ENCODE measurements at places on chromosomes 2 and 18.

GRCh38 chr2:217510771-217511291 lies 492.0 kb downstream of the TNS1 start:
- DNase-seq = no peak

GRCh38 chr2:228767196-228767595 lies 503.9 kb downstream of the PID1 start:
- no peak for DNase-seq

- no peak for DNase-seq
Observed at GRCh38 chr2:98505971-98506664, 61.5 kb downstream of the INPP4A start.

DNA sequence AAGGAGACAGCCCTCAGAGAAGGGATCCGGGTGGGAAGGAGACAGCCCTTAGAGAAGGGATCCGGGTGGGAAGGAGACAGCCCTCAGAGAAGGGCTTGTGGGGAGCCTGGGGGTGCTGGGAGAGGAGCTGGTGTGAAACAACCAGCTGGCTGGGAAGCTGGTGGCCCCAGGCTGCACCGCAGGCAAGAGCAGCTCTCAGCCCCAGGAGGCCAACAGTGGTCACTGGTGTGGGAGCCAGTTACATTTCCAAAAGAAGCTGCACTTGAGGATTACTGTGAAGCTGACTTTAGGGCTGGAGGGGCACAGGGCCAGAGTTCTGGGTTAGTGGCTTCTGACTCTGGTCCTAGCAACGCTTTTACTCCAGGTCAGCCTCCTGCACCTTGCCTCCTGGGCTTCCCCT lies 3.3 kb downstream of the HES6 start:
- no peak for DNase-seq

- no peak for DNase-seq
Observed at GRCh38 chr2:200310545-200310971, 4.1 kb downstream of the SPATS2L start.

DNA sequence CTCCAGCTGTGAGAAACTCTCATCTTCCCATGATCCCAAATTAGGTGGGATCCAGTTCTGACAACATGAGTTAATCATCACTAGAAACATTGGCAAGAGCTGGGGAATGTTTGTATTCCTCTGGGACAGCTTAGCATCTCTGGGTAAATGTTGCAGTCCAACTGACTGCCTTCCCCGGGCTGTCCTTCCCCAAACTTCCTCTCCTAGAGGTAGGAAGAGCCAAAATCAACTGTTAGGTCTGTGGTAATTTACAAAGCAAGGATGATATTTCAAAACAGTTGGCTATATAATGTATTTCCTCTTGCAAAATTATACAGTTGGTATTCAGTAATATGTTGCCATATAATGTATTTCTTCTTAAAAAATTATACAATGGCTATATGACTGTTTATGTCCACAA lies 148.5 kb downstream of the MGAT5 start:
- DNase-seq = no peak

DNA sequence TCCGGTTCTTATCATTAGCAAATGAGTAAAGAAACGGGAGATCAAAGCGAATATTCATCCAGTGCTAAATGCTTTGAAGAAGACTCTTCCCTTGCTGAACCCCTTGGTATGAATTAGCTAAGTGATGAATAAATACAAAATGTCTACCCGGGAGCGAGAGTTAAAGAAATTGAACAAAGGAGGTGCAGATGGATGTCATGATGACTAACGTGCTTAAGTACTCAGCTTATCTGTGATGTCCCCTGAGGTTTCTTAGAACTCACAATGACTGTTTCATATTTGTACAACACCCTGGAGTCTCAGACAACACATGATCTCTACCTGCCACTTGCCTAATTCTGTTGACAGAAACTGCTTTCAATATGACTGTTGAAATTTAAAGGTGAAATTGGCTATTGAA lies 148.5 kb downstream of the TMEM200C start:
- DNase-seq = no peak

DNA sequence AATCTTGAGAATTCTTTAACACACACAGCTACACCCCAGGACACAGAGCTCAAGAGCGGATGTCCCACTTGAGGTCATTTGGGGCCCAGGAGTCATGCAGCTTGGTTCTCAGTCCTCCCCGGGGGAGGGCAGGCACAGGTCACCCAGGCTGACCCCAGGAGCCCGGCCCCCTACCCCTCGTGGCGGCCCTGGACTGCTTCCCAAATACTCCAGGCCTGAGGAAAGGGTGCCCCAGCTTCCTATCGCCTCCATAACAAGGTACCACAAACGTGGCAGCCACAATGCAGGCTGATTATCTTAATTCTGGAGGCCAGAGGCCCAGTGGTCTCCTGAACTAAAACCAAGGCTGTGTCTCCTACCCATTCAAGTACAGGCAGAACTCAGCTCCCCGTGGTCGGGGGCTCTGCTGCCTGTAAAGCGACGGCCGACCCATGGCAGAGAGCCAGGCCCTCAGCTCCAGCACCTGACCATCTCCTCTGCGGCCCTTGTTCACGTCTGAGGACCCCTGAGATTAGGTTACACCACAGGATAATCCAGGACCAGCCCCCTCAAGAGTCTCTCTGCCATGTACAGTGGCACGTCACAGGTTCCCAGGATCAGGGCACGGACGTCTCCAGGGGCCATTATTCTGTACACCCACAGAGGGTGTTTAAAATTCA lies 10.5 kb downstream of the SLC66A2 start:
- DNase-seq = no peak

GRCh38 chr2:174856447-174856846 lies 92.2 kb upstream of the CHRNA1 start:
- no peak for DNase-seq

GRCh38 chr2:44758591-44758990 lies 182.9 kb upstream of the SIX3 start:
- no peak for DNase-seq

GRCh38 chr2:72138921-72139381 lies 8.7 kb downstream of the CYP26B1 start:
- no peak for DNase-seq

DNA sequence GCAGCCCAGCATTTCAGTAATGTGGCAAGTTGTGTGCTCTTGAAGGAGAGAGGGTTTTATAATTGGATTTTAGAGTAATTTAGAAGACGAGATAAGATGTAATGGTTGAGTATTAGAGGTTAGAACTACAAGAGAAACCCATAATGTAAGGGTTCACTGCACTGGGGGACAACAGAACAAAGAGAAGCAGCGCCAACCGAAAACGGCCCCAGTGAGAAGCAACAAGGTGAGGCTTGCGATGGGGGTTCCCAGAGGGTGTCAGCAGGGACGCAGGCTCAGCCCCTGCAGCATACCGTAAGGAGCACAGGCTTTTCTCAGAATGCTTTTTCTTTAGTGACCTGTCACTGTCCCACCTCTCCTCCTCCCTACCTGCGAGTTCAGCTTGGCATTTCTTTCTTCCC lies 183.9 kb upstream of the ETAA1 start:
- no peak for DNase-seq

GRCh38 chr18:59459369-59460071 lies 100.5 kb upstream of the LMAN1 start:
- DNase-seq = no peak

GRCh38 chr2:138036522-138036921 lies 72.2 kb downstream of the HNMT start:
- no peak for DNase-seq

GRCh38 chr2:234914371-234915154 lies 37.3 kb upstream of the SH3BP4 start:
- no peak for DNase-seq

GRCh38 chr2:21361957-21362486 lies 238.3 kb downstream of the TDRD15 start:
- DNase-seq = no peak

DNA sequence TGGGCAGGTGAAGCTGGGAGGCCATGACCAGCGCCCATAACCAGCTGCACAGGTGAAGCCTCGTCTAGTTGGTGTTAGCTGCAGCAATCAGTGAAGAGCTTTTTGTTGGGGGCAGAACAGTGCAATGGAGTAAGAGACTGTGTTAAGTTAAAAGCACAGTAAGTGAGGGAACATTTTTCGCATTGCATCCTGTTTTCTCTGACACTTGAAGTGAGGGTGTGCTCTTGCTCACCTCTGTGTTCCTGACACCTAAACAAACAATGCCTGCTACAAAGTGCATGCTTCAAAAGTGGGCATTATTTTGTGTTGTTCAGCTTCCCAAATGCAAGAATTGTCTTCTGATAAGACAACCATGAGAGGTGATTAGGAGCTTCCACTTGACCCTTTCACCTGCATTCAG lies 324.0 kb upstream of the ACVR2A start:
- no peak for DNase-seq

- DNase-seq = no peak
Observed at GRCh38 chr18:48975120-48975816, 24.5 kb upstream of the SMAD7 start.

GRCh38 chr2:231685349-231686191 lies 22.8 kb upstream of the PTMA start:
- no peak for DNase-seq

- DNase-seq = no peak
Observed at GRCh38 chr2:159647667-159648066, 31.3 kb upstream of the BAZ2B start.

DNA sequence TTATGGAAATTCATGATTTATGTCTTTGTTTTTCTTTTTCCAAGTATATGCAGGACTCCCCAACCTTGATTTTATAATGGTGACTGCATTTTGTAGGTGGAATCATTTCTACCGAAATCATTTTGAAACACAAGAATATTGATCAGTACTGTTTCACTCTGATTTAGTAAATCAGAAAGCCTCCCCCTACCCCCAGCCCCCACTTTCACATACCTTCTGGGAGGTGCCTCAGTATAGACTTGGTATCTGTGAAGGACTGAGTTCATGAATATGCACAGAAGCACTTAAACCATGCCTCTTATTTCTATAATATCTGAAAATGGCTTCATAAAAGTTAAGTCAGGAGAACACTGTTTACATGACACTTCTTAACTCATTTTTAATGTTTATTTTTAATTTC lies 147.7 kb downstream of the AGPS start:
- DNase-seq = no peak

- no peak for DNase-seq
Observed at GRCh38 chr2:225192869-225193268, 150.6 kb upstream of the DOCK10 start.

- DNase-seq = no peak
Observed at GRCh38 chr2:127149384-127149783, 42.4 kb upstream of the BIN1 start.

- no peak for DNase-seq
Observed at GRCh38 chr2:217998926-217999594, 3.7 kb downstream of the TNS1 start.

DNA sequence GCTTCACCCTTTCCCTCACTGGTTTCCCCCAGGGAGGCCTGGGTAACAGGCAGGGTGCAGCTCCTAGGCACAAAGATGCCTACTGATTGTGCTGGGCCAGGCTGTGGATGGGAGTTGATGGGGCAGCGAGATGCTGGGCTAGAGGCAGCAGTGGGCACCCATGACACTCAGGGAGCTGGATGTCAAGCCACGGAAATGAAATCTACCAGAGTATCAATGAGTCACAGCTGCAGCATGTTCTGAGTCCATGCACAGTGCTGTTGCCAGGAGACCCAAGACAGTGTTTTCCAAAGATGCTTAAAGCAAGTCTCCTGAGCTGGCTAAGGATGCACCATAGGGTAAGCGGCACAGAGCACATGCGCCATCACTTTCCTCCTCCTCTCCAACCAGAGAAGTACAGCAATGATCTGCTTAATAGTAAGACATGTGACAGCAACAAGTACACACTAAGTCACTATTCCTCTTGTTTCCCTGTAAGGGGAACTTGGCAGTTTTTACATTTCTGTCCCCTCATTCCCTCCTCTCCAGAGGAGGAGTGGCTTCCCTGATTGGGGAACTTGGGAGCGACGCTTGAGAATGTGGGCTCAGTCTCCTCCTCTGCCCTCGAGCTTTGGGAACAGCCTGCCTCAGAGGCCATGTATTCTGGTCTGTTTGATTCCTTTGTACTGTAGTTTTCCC lies 57.2 kb downstream of the CDC42EP3 start:
- DNase-seq = no peak

DNA sequence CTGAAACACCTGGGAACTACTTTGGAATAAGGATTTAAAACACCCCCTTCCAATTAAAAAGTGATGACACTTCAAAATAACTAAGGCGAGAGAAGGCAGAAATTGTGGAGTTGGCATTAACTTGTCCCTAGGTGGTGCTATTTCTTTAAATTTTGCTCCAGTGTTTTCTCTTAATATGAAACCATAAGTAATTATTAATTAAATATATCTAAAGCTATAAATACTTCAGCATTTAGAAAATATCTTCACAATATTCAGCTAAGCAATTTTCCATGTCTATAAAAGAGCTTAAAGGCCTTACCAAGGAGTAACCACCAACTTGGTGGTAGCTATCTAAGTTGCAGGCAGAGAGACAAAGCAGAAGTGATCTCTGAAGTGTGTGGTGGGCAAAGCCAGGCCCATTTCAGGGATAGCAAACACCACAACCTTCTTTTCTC lies 186.8 kb upstream of the PGAP1 start:
- no peak for DNase-seq

GRCh38 chr18:36493349-36494159 lies 196.0 kb downstream of the FHOD3 start:
- DNase-seq = no peak

GRCh38 chr2:234249034-234249735 lies 198.7 kb downstream of the SPP2 start:
- DNase-seq = no peak

- DNase-seq = no peak
Observed at GRCh38 chr2:150292807-150293206, 194.7 kb downstream of the RND3 start.

Data from stimulated activated CD8-positive, alpha-beta memory T cell treated with anti-CD3 and anti-CD28 coated beads, Interleukin-7, amount 100 ng/mL, for 1 hour (primary cell).